ENCODE measurements at places on chromosomes 3 and 15.

GRCh38 chr15:59105854-59106253 lies 908 bp downstream of the CCNB2 start:
- no peak for DNase-seq

DNA sequence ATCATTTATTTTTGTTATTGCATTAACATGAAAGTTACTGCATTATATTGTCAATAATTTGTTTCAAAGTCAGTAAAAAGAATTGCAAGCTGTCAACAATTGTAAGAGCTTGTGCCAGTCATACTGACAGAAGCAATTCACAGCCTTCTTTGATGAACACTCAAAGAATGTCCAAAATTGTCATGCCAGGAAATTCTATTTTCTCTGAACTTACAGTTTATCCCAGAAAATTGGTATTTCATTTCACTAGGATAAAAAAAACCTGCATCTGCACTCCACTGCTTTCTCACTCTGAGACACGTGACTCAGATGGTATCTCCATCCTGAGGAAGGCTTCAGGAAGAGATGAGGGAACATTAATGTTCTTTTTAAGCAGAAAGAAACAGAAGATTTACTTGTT lies 332.6 kb upstream of the CCDC54 start:
- DNase-seq, result no peak

DNA sequence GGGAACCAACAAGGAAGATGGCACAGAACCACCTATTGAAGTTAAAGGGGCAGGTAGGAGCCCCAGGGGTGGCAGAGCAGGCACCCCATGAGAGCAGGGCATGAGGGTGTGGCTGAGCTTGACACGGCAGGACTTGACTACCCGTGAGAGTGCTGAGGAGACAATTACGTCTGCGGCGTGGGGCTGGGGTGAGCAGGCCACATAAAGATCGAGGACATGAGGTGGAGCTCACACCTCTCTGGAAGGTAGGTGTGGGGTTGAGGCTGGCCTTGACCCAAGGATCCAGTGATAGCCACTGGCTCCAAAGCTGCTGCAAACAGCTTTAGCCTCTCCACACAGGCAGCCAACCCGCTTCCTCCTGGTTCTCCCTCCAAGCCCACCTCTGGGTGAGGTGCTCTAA lies 64.5 kb downstream of the PCSK6 start:
- DNase-seq, result no peak

DNA sequence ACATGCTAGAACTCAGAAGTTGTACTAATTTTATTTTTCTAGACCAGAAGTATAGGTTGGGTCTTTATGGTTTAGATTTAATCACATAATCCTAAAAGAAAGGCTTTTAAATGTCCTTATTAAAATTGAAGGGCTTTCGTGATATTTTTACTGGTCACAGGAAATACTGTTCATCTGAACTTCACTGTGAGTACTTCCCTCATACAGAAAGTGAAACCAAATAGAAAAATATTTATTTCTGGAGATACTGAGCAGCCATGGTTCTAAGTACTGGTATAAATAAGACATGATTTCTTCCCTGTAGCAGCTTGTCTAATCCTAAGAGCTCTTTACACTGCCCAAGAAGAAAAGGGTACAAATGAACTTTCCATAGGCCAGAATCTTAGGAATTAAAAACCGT lies 2.0 kb downstream of the SNRK start:
- no peak for DNase-seq

- no peak for DNase-seq
These were observed 304.5 kb upstream of the ROPN1 start for GRCh38 chr3:124296406-124296805.

- DNase-seq, result no peak
These were observed 6.0 kb downstream of the ACTC1 start for GRCh38 chr15:34789326-34789725.

DNA sequence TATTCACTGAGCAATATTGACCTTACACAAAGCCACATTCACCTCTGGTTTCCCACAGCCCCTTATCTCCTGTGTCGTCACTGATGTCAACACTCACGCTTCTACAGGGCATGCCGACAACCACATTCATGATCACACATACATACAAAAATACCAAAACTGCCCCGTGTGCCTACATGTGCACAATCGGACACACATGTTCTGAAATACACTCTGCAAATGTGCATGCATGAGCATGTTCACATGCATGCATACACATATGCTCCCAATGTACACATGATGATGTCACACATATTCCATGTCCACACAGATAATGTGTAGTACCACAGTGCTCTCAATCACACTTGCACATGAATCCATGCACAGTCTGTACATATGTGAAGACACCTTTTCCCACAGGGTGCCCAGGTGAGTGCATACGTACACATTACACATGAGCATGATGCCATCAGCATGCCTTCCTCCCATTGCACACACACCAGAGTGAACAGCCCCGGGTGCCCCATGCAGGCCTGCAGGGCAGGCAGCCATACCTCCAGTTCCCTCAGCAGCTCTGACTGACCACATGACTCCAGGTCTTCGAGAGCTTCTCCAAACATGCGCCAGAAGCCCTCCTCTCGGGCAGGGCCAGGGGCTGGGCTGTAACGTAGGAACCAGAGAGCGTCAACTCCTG lies 37.0 kb downstream of the GRIP2 start:
- no peak for DNase-seq

- DNase-seq, result no peak
These were observed 63.7 kb downstream of the CORO2B start for GRCh38 chr15:68642491-68642845.

DNA sequence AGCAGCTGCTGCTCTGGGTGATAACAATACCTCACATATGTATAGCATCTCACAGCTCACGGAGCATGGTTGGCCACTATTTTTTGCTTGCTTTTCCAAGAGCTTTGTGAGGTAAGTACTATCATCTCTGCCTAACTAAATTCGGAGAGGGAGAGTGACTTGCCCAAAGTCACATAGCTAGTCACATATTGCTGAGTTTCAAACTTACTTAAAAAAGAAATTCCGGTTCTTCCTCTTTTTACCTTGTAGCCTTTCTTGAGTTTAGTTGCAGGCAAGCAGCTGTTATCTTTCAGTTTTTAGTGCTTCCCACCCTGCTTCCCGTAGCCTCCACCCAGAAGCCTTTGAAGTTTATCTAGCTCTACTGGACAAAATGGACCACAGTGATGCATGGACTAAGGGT lies 309.2 kb downstream of the PDCD6IP start:
- no peak for DNase-seq

DNA sequence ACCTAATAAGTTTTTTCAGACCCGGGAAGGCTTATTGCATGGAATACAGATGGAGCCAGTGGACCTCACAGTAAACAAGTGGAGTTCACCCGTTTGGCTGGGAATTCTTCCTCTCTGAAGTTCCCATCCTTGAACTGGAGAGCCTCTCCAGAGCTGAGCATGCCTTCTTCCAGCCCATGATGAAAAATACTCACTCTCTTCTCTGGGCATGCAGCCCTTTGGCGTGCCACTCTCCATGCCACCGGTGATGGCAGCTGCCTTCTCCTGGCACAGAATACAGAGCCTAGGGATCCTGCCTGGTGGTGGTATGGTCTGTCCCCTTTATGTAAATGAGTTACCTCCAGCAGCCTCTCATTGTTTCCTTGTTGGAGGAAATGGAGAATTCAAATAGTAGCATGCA lies 150.8 kb downstream of the LEKR1 start:
- DNase-seq, result no peak

DNA sequence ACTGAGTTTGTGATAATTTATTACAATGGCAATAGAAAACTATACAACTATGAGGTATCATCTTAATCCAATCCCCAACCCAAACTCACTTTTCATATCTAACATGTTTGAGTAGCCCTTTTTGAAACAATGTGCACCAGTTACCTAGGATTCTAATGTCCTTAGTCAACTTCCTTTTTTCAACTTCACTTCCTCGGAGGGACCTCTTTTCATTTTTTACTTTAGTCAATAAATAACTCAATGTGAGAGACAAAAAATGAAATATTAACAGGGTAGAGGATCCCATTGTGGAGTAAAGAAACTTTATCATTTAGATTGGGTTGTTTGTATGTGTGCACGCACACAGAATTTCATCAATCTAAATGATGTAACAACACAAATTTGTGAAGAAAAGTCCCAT lies 193.6 kb upstream of the LRRC3B start:
- no peak for DNase-seq

DNA sequence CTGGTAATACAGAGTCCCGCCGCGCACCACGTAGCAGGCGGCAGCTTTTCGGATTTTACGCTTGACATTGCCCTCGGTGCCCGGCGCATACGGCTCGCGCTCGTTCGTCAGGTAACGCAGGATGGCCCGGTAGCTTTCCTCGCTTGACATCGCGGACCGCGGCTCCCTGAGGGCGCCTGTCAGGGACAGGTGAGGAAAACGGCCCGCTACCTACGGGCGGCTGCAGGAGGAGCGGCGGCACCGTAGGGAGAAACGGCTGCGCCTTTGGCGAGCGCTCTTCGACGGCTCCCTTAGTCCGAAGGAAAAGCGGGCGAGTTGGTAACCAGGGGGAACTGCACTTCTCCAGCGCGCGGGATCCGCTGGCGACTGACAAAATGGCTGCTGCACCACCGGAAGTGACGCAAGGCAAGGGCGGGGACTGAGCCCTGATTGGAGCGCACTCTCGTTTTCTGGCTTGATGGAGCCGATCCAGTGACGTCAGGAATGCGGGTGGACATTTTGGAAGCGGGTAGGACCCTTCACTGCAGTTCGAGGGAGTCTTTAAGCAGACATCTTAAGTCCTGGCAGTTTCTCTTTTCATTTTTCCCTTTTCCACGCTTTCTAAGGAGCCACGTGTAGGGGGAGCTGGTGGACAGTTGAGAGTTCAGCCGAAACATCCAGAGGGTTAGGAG lies at the start of gene ZBTB11:
Gene ZBTB11 (minus strand): TSS at position 368 of the 671 bp plus-strand sequence. CDS start 218 bp downstream, at position 150.
- DNase-seq, result peak; percentile 100

- no peak for DNase-seq
These were observed 6.9 kb upstream of the PSMA4 start for GRCh38 chr15:78533331-78533730.

- no peak for DNase-seq
These were observed 9.3 kb downstream of the MSL2 start for GRCh38 chr3:136186846-136187245.

DNA sequence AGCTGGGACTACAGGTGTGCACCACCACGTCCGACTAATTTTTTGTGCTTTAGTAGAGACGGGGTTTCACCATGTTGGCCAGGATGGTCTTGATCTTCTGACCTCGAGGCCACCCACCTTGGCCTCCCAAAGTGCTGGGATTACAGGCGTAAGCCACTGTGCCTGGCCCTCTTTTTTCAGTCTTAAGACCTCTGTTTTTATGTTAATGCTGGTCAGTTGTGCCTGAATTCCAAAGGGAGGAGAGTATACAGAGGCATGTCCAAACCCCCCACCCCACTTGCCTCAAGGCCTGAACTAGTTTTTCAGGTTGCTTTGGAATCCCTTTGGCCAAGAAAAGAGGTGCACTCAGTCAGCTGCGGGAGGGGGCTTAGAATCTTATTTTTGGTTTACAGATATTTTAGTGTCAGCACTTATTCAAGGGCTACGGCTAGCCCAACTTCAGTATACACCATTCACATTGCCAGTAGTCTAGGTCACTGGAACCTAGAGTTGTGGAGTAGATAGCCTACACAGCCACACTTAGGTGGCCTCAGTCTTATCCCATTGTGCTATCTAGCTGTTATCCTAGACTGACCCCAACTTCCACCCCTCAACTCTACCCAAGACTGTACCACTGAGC lies 128.0 kb upstream of the TPM1 start:
- no peak for DNase-seq

GRCh38 chr3:97957617-97958311 lies 14.5 kb downstream of the RIOX2 start:
- DNase-seq, result no peak

DNA sequence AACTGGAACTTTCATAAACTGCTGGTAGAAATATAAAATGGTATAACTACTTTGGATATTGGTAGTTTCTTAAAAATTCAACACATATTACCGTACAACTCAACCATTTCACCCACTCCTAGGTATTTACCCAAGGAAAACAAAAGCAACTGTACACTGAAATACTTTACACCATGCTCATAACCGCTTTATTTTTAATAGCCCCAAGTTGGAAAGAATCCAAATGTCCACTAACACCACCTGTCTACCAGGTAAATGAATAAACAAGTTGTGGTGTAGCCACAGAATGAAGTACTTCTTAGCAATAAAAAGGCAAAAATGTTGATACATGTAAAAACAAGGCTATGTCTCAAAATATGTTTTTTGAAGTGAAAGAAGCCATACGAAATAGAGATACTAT lies 215.9 kb upstream of the PEX5L start:
- no peak for DNase-seq

DNA sequence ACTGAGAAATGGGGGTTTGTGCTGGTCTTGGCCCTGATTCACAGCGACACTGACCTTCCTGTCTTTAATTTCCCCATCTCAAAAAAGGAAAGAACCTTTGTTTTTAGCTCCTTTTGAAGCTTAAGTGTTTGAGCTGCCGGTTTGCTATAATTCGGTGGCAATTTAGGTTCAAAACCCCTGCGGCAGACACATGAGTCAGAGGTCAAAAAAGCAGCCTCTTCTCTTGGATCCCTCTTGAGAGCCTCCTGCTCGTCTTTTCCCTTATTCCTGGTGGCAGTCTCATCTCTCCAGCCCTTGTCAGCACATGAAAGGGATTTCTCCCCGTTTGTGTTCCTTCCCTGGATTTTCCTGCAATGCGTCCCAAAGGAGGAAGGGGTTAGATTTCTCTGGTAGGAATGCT lies 64.5 kb downstream of the GRIP2 start:
- no peak for DNase-seq

GRCh38 chr15:67836134-67836455 lies 3.8 kb downstream of the RNU6-1 start:
- no peak for DNase-seq

GRCh38 chr3:133514418-133514817 lies 59.1 kb upstream of the CDV3 start:
- DNase-seq, result no peak

DNA sequence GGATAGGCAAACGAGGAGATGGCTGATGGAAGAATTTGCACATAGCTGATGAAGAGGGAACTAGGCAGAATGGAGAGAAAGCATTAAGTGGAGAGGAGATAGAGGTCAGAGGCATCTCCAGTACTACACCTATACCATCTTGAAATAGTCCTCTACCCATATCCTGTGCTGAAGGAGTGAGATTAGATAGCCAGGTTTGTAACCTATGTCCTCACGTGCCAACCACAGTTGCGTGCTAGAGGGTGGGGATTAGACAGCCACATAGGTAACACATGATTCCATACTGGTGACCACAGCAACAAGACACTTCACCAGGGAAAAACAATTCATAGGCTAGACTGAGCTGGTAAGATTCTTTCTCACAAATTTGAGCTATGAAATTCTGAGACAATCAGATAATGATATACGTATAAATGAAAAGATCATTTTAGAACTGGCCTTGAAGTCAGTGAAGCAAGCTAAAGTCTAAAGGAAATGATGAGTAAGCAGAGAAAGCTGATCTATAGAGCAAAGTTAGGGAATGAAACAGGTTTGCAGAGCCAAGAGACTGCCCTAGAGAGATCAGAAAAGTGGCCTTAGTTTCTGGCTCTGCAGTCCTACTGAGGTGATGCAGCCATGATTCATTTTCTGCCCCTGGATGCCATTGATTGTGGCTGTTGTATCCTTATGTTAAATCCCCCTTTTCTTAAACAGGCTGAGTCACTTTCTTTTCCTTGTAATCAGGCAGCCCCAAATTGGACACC lies 17.7 kb downstream of the MYNN start:
- no peak for DNase-seq

- no peak for DNase-seq
These were observed 30.2 kb downstream of the CSPG4 start for GRCh38 chr15:75682181-75683135.

Data from activated naive CD8-positive, alpha-beta T cell treated with anti-CD3 and anti-CD28 coated beads, Interleukin-2, amount 50 U/mL, for 24 hours (primary cell).